ENCODE measurements at places on chromosomes 3 and 15.

GRCh38 chr3:53180305-53181023 lies 19.5 kb downstream of the PRKCD start:
- peak; percentile 50 for DNase-seq

GRCh38 chr3:25021816-25022215 lies 406.2 kb upstream of the RARB start:
- DNase-seq, result no peak

GRCh38 chr3:171811295-171811912 lies 1.1 kb upstream of the PLD1 start:
- DNase-seq, result no peak

GRCh38 chr3:189728915-189729314 lies 97.7 kb downstream of the TP63 start:
- DNase-seq, result no peak

GRCh38 chr15:88894819-88895767 lies at the start of gene HAPLN3:
Gene HAPLN3 (minus strand): TSS chr15:88895544. CDS start chr15:88887298, 8,246 bp downstream.
- DNase-seq, result peak; percentile 80

DNA sequence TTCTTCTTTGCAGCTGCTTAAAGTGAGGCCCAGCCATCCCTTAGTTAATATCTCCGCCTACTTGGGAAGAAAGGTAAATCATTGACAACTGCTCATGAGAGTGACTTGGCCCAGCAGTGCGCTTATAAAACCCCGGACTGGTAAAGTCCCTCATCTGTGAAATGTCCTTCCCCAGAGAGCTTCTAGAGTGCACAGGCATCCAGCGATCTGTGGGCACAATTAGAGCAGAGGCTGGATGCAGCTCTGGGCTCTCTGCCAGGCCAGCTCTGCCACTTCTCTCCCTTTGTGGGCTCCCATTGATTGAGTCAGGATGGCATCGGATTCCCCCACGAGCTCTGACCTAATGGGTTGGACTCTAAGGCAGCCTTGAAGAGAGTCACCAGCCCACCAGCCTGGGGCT lies 219.0 kb upstream of the LINGO1 start:
- DNase-seq, result no peak

DNA sequence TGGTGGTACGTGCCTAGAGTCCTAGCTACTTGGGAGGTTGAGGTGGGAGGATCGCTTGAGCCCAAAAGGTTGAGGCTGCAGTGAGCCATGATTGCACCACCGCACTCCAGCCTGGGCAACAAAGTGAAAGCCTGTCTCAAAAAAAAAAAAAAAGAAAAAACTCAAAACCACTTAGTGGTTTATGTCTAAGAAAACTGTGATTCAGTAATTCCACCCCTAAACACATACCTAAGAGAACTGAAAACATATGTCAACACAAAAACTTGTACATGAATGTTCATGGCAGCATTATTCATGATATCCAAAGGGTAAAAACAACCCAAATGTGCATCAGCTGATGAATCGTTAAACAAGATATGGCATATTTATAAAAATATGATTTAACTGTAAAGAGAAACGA lies 14.3 kb downstream of the SPG21 start:
- no peak for DNase-seq

DNA sequence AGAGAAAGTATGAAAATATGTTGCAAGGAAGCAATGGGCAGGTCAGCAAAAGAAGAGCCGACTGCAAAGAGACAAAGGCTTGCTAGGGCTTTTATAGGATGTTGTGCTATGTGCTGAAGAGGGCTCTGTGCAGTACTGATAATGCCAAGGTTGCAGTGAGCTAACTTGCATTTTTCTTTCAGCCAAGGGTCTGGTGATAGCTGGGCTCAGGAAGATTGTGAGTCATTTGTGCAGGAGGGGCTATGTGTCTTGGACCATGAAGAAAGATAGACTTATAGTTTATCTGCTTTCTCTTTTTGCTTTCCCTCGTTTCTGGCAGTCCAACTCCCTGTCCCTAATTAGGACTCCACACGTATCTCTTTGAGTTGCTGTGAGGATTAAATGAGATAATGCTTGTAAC lies 64.5 kb upstream of the LRIG1 start:
- no peak for DNase-seq

GRCh38 chr15:80747317-80748053 lies 31.7 kb upstream of the CEMIP start:
- DNase-seq, result no peak

GRCh38 chr3:58237941-58238681 lies 519 bp downstream of the ABHD6 start:
- DNase-seq, result peak; percentile 52

- DNase-seq, result no peak
These were observed 8.6 kb downstream of the GLT8D1 start for GRCh38 chr3:52696830-52697631.

DNA sequence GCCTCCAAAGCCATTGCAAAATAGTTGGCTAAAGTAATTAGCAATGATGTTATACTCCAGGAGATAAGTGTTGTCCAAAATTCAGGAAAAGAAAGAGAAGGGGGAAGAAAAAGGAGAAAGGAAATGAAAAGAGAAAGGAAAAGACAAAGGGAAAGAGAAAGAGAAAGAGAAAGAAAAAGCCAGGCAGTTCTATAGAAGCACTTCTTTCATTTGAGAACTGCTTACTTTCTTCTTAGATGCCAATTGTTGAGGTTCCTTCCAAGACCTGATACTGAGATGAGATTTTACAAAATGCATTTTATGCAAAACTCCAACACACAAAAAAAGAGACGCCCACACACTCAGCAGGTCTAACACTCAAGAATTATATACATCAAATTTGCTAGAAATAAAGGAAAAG lies 298.4 kb downstream of the KCNH8 start:
- DNase-seq, result no peak

DNA sequence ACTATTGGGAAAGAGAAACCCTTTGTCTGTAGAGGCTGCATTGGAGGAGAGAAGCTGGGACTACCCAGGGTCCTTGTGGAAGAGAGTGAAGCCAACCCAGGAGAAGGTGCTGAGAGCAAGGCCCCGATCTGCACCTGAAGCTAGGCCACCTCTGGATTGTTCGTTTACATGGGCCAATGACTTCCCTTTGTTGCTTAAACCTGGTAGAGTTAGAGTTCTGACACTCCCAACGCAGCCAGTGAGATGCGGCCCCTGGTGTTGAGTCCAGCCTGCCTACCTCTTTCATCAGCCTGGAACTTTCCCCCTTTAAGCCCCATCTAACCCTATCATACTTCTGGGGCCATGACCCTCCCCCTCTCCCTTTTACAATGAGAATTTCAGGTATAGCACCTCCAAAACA lies 30.8 kb downstream of the CCDC13 start:
- no peak for DNase-seq

GRCh38 chr15:71532994-71533393 lies 277.4 kb upstream of the NR2E3 start:
- DNase-seq, result peak; percentile 55

GRCh38 chr15:89083246-89083645 lies 5.0 kb upstream of the ABHD2 start:
- DNase-seq, result no peak

DNA sequence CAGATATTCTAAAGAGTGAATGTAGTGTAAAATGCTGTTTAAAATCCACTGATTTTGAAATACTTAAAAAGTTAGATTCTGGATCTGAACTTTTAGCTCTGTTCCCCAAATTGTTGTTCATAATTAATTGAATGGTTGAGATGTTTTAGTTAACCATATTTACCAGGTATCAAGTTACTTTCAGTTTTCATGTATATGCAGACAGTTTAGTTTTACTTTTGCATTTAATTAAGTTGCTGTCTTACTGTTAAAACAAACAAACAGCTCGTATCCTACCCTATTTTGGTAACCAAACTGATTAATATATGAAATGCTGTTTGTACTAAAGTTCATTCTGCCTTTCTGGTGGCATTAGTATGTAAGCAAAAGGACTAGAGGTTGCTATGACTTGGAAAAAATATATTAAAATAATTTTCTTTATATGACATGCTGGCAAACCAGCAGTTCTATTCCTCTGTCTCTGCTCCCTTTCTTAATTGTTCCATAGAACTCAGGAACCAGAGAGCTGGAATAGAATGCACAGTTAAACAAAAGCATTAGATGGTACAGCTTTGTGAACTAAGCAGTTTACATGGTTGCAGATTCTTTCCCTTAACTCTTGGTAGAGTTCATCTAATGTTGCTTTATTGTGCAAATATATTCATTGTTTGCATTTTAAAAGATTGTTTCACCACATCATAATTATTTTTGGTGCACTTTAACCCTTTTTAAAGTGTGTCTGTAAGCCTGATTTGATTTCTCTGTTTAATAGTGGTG lies 39.5 kb upstream of the SCAANT1 start:
- DNase-seq, result no peak

- DNase-seq, result peak; percentile 73
These were observed 8.8 kb downstream of the ADPRH start for GRCh38 chr3:119588112-119588511.

DNA sequence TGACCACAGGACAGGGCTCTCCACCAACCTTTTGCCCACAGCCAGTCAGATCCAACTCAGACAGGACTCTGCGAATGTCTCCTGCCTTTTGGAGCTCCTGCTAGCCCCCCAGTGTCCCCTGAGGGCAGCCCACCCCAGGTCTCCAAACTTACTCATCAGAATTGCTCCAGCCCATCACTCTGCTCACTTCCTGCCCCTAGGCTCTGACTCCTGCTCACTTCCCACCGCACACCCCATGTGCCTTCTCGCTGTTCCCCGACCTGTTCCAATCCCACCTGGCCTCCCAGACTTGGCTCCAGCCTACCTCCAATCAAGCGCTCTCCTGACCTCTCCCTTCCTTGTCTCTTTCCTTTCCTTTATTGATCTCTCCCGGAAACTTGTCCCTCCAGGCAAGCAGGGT lies 5.9 kb upstream of the STRA6 start:
- DNase-seq, result no peak

- no peak for DNase-seq
These were observed 154.6 kb upstream of the ICE2 start for GRCh38 chr15:60633426-60633968.

All from KBM-7 (cell line).